ENCODE measurements at places on chromosomes 16 and 17. TPM values are rescaled to one million over a fixed set of nuclear protein-coding genes. Genes with fewer than 3 reads are reported as not detected.

DNA sequence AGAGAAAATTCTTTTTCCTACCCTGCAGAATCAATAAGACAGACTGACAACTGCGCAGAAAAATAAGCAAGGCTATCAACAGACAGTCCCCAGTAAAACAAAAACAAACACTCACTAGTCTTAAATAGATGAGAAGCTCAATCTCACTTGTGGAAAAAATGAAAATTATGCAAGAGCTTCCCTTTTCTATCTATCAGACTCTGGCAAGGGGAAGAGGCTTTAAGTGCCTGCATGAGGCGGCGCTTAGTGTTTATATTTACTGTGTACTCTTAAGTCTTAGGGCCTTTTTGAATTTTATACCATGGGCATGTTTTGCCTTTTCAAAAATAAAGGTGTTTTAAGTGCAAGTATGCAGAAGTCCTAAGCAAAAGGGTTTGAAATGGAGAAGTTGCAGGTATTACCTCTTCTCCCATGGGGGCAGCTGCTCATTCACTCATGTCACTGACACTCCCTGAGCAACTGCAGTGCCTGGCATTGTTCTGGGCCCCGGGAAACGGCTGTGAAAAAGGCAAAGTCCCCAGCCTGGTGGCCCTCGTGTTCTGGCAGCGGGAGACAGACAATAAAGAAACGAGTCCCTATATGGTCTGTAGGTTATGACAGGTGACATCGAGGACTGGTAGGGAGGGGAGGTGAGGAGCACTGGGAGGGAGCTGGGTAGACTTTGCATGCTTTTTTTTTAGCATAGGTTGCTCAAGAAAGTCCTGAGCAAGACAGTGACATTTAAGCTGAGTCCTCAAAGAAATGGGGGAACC is 35.2 kb downstream of the HSBP1 start:
- DNase-seq, result no peak

DNA sequence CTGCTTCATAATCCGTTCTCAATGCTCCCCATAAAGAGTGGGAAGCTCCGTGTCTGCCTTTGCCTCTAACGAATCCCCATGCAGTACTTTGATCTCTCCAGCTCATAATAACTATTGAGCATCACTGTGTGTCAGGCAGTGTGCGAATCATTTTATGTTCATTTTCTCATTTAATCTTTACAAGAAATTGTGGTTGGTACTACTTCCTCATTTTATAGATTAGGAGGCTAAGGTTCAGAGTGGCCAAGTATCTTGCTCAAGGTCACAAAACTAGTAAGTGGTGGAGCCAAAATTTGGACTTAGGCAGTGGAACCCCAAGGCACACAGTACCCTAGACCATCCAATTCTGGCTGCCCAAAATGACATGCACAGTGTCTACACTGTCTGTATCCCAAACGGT is 44.8 kb downstream of the ABCC12 start:
- no peak for DNase-seq

DNA sequence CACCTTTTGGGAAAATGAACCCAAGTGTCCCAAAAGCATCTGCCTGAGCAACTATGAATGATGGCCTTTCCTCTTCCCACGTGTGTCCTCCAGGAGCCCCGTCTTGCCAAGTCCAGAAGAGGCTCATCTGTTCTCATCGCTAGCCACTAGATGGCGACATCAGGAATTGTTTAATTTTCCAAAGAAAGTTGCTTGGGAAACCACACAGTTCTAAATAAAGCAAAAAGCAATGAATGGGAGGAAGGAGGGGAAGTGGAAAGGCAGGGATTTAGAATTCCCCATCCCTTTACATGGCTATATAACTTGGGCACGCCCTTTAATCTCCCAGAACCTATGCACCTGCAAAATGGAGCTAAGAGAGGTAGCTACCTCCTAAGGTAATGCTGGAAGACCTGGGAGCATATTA is 9.0 kb upstream of the CDH5 start:
- DNase-seq, result no peak

DNA sequence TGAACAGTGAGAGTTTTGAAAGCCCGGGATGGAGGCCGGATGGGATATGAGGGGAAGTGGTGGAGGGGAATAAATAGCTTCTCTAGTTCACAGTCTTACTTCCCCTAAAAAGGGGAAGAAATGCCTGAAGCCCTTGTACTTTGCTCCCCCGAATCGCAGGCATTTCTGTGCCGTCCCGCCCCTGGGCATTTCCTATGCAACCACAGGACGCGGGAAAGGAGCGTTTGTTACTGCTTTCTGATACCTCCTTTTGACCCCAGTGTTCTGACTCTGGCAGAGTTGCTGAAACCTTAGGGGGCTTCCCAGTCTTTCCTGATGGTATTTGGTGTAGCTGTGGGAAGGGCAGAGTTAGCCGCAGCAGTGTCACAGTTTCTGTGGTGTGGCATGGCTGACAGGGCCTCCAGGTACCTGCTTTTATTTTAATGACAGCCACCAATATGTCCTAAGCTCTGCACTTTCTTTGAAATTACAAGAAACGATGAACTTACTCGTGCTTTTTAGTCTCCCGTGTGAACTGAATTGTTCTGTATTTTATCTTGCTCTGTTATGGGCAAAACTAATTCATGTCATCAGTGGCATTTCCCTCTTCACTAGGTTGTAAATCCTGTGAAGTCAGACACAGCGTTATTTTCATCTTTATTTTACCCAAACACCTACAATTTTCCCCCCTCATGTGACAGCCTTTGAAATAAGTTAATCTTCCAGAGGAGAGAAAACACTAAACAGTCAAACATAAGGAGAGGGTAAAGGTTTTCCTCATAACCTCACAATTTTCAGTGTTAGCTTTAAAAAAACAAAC is 27.1 kb downstream of the USP10 start:
- DNase-seq, result no peak

- DNase-seq, result no peak
Observed at GRCh38 chr17:72717676-72718075, 374.8 kb downstream of the SLC39A11 start.

GRCh38 chr16:52074133-52074532 is 472.8 kb downstream of the TOX3 start:
- DNase-seq, result no peak

- no peak for DNase-seq
Observed at GRCh38 chr16:76232704-76233103, 44.5 kb upstream of the CNTNAP4 start.

GRCh38 chr16:8818504-8819270 is 21.0 kb downstream of the PMM2 start:
- no peak for DNase-seq

DNA sequence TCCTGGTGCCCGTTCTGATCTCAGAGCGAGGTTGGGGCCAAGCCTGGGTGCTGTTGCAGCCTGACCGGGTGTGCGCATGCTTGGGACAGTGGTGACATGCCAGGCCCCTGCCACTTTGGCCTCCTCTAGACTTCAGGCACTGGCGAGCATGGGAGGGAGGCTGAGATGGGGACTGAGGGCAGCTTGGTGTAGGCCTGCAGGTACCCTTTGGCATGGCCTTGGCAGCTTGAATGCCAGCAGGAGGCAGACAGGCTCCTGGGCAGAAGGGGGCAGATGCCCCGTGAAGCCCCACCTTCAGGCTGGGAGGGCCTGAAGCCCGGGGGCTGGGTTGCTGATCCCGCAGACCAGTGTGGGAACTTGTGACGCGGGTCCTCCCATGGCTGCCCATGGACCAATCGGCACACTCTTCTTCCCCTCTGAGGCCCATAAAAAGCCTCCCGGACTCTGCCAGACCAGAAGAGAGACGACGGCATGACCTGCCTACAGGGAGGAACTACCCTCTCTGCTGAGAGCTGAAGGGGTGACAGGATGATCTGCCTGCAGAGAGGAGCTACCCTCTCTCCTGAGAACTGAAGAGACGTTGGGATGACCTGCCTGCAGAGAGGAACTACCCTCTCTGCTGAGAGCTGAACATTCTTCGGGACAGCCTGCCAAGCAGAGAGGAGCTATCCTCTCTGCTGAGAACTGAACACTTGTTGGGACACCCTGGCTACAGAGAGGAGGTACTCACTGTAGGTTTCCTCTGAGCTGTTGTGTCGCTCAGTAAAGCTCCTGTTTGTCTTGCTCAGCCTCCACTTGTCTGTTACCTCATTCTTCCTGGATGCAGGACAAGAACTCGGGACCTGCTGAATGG is 17.5 kb downstream of the RHOT1 start:
- DNase-seq, result no peak

The C1QTNF1 gene
- 10.3 TPM for total RNA-seq

The CCL7 gene
- not detected for total RNA-seq

The HSF5 gene
- total RNA-seq, result not detected

The SNX20 gene
- 0.38 TPM for total RNA-seq

The KRT33A gene
- not detected for total RNA-seq

All from esophagus squamous epithelium (tissue), 5 donors.